ENCODE measurements at places on chromosomes 11 and 22.

DNA sequence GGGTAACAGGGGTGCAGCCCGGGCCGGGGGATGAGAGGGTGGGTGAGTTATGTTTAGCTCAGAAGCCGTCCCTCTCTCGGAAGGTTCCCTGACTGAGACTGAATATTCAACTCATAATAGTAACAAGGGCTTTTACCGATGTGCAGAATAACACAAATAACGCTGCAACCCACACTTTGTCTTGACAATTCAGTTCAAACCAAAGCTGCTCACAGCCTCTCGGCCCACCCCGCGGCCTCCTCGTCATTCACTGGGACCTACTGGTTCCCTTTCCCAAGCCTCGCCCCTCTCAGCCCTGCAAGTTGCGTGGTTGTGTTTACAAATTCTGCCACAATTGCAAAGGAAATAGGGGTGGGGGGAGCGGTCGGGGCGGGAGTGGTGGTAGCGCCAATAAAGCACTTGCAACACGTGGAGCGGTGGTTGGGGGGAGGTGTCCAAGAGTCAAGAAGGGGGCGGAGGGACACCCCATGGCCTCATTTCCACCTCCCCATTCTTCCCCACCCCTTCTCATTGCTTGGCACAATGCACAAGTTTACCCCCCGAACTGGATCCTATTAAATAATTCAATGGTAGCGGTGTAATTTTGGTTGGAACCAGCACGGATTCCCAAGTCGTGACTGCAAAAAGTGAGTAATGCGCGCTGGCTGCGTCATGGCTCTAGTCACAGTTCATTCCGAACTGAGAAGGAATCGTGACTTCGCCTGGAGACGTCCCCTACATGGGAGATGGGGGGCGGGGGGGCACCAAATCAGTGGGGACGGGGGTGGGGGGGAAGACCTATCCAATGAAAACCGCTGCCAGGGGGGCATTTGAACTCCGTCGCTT lies 102.0 kb upstream of the HSD17B12 start:
- no peak for DNase-seq

DNA sequence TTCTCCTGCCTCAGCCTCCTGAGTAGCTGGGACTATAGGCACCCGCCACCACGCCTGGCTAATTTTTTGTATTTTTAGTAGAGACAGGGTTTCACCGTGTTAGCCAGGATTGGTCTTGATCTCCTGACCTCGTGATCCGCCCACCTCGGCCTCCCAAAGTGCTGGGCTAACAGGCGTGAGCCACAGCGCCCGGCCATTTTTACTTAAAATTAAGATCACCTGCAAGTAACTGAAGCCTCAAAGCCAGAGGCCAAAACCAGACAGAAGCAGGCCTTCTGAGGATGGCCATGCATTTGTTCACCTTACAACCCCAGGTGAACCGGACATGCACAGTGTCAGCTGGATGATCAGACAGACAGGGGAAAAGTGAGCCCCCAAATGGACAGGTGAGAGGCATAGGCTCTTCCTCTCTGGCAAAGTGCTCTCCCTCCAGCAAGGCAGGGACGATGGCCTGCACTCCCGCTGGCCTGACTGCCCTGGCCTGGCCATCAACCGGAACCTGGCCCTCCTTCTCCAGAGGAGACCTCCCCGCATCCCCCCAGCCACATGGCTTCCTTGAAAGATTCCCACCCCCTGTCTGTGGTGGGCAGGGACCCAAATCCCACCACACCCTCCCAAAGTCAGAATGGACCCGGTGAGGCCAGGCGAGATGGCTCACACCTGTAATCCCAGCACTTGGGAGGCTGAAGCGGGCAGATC lies 25.9 kb downstream of the APOBEC3H start:
- no peak for DNase-seq

DNA sequence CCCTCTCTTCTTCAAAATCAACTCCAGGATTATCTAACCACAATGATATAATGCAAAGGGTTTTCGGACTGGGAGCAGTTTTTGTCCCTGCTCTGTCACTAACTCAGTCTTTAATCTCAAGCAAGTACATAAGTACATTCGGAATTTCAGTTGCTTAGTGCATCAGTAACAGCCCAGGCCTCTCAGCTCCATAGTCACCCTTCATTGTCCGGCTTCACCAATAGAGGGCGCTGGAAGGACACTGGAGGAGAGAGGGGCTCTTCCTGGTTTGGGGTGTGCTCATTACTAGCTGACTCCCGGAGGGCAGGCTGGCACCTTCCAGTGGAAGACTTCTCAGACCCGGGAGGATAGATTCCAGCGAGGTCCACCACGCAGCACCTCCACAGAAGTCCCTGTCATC lies 90.4 kb upstream of the PDGFD start:
- peak; percentile 13 for DNase-seq

GRCh38 chr11:13297917-13298356 lies 20.3 kb downstream of the BMAL1 start:
- no peak for DNase-seq

- no peak for DNase-seq
These were observed 340.0 kb downstream of the METTL15 start for GRCh38 chr11:28448186-28448585.

GRCh38 chr11:102470251-102470650 lies 17.7 kb upstream of the TMEM123 start:
- peak; percentile 52 for DNase-seq

- no peak for DNase-seq
These were observed 10.4 kb downstream of the OR52E6 start for GRCh38 chr11:5831196-5831829.

DNA sequence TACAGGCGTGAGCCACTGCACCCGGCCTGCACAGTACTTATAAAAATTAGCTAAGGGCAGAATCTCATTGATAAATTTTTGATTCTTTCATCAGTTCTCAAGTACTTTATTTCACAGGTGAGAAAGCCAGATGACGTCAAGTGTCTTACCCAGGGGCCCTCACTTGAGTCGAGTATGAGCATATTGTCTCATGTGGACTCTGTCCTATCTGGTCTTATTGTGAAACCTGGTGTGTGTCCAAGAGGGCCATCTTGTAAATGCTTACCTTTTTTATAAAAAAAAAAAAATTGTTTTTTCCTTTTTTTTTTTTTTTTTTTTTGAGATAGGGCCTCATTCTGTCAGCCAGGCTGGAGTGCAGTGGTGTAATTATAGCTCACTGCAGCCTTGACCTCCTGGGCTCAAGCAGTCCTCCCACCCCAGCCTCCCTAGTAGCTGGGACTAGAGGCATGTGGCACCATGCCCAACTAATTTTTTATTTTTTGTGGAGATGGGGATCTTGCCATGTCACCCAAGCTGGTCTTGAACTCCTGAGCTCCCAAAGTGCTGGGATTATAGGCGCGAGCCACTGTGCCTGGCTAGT lies 6.0 kb downstream of the ACO2 start:
- DNase-seq: no peak

GRCh38 chr22:45603619-45604018 lies 68.0 kb upstream of the ATXN10 start:
- DNase-seq: no peak

DNA sequence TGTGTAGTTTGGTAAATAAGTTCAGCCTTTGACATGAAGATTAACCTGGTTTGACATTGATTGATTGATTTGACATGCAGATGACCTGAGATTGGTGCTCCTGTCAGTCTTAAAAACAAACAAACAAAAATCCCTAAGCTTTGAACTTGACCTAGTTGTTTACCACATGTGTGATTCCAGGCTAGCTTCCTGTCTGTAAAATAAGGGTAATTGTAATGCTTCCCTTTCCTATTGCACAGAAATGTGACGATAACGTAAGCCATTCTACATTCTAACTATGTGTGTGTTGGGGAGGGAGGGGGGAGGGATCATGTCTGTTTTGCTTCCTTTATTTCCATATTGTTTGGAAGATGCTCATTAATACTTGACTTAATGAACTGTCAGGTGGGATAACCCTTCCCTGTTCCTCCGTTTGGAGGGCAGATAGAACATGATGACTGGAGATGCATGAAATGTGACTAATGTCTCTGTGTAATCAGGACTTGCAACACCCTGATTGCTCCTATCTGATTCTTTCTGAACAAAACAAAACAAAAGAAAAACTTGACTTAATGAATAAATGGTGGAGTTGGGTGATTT lies 106.1 kb upstream of the CLMP start:
- DNase-seq: peak; percentile 10

GRCh38 chr22:39392341-39392948 lies 7.1 kb upstream of the TAB1 start:
- no peak for DNase-seq

GRCh38 chr11:14932447-14932846 lies 39.7 kb downstream of the CALCA start:
- DNase-seq: no peak

DNA sequence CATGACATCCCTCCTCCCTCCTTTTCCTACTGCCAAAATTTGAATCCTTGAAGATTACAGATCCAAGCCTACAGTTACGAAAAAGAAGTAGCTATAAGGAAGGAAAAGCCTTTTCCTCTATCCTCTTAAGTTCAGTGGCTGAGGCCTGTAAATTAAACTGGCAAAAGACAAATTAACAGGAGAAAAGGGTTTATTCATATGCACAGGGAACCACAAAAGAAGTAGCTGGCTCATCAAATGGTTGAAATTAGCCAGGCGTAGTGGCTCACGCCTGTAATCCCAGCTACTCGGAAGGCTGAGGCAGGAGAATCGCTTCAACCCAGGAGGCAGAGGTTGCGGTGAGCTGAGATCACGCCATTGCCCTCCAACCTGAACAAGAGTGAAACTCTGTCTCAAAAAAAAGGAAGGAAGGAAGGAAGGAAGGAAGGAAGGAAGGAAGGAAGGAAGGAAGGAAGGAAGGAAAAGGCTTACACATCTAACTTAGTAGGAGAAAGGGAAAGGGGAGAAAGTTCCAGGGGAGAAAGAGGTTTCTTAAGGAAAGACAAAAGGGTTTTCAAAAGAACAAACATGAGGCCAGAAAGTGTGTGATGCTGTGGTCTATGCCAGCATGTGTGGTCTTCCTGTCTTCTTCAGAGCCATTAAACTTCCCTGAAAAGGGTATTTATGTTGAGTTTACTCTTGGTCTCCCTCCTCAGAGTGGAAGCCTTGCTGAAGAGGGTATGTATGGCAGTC lies 5.1 kb upstream of the SMPD1 start:
- DNase-seq: no peak

DNA sequence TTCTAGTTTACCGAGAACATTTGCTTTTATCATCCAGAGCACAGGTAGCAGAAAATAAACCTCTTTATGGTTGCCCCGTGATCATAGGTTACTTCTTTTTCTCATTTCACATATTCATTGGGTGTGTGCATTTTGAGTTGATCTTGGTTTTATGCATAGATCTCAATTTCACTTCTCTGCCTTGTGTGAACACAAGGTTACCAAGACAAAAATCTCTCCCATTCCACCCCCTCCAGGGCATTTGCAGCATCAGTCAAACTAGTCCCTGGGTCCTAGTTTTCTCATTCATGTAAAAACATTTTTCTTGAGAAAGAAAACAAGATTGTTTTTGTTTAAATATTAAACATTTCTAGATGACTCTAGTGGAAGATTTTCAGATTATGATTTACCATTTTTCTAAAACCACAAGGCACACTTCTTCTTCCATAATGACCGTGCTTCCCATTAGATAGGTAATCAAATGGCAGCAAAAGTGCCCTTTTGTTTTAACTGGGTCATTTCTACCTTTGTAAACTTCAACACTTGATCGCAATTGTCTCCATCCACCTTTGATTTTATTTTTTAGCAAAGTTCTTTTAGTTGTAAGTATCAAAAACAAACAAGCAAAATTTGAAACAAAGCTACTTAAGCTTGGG lies 526.6 kb upstream of the CADM1 start:
- DNase-seq: no peak

- DNase-seq: peak; percentile 67
These were observed at the start of gene MN1 for GRCh38 chr22:27801616-27802345. MN1 (minus strand) TSS chr22:27801756; CDS start chr22:27800543, 1,213 bp downstream.

DNA sequence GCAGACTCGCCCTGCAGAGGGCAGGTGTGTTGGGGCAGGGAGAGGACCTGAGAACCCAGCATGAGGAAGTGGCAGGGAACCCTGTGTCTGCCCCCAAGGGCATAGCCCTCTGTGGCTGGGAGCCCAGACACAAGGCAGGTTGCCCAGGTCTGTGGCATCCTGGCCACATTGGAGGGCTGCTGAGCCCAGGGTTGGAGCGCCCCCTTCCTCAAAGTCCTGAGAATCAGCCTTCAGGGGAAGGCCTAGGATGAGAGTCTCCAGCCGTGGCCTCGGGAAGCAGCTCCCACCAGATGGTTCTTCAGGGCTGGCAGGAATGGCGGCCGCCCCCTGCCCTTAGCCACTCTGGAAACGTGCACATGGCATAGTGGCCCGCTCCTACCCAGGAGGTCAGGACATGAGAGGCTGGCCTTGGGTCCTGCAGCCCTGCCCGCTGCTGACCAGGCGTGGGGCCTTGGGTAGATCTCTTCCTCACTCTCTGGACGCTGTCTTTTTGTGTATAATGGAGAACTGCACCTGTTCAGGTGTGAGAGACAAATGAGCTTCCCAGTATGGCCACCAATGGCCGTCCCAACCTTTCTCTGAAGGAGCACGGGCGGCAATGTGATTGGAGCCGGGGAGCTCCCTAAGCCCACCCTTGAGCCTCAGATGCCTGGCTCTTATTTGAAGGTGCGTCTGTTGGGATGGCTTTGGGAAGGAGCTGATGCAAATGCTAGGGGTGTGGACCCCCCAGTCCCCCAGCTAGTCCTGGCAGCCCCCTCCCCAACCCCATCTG lies 4.6 kb upstream of the CDC42BPG start:
- no peak for DNase-seq

DNA sequence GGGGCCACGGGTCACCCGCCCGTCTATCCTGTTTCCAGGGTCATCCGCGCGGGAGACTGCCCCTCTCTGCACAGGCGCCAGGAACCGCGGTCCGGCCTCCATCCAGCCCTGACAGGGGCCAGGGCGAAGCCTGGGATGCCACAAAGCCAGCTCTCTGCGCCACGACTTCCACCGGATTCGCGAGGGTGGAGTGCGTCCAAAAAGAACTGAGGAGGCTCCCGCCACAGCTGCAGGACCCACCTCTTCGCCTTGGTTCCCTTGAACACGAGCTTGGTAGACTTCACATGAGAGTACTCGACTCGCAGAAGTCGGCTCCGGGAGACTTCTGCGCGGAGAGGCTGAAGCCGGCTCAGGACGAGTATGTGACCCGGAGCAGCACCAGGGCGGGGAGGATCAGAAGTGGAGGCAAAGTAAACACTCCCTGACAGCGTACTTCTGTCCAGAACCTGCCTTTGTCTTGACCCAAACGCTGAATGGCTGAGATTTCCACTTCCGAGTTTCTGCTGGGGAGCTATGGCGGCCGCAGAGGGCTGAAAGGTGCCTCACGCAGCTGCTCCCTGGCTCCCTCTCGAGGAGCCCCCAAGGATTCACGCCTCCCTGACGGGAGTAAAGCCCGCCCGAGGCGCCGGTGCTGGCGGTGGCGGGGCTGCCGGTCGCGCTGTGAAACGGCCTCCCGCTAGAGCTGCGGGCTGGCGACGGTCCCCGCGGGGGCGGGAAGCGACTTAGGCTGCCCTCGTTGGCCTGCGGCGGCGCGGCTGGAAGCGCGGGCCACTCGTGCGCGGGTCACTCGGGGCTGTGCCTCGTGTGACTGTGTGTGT lies 4566.7 kb upstream of the OR11H1 start:
- DNase-seq: no peak

DNA sequence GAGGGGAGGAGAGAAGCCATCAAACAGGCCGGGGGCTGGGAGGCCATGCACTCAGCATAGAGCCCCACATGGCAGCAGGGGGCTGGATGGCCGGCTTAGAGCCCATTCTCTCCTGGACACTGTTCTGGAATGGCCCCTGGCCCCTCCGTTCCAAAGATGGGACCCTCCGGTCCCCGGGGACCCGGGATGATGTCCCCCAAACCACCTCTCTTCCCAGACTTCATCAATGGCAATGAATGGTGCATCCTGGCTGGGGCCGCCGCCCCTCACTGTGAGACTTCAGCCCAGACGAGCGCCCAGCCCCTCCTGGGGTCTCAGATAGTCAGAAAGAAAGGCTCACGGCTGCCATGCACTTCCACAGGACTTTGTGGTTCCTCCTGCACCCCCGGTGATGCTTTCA lies 13.8 kb upstream of the RTN4R start:
- no peak for DNase-seq
